Activated CD8-positive, alpha-beta T cell treated with anti-CD3 and anti-CD28 coated beads, Interleukin-2, amount 10 ng/mL, durations not matched to agents 7 days and 5 days (primary cell): ENCODE measurements at places on chromosomes 12 and 14. TPM values are rescaled to one million over a fixed set of nuclear protein-coding genes. Genes with fewer than 3 reads are reported as not detected.

Gene KRT81
- total RNA-seq: 0.42 TPM

- DNase-seq: no peak
These were observed 16.9 kb upstream of the PDE3A start for GRCh38 chr12:20351406-20351805.

DNA sequence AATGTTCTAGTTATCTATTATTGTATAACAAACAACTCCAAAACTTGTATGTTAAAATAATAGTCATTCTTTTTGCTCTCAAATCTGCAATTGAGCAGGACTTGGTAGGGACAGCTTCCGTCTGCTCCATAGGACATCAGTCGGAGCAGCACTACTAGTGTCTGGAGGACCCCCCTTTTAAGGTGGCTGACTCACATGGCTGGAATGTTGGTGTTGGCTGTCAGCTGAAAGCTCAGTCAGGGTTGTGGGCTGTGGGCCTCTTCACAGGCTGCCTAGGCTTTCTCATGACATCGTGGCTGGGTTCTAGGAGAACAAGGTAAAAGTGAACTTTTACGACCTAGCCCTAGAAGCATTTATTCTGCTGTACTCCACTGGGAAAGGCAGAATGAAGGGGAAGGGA is 160.6 kb downstream of the ANO4 start:
- DNase-seq: no peak

GRCh38 chr12:76265424-76266180 is 82.6 kb downstream of the BBS10 start:
- no peak for DNase-seq

Gene NPFF
- total RNA-seq: not detected

Gene OTX2
- not detected for total RNA-seq

GRCh38 chr12:78795934-78796445 is 68.6 kb upstream of the SYT1 start:
- DNase-seq: no peak

DNA sequence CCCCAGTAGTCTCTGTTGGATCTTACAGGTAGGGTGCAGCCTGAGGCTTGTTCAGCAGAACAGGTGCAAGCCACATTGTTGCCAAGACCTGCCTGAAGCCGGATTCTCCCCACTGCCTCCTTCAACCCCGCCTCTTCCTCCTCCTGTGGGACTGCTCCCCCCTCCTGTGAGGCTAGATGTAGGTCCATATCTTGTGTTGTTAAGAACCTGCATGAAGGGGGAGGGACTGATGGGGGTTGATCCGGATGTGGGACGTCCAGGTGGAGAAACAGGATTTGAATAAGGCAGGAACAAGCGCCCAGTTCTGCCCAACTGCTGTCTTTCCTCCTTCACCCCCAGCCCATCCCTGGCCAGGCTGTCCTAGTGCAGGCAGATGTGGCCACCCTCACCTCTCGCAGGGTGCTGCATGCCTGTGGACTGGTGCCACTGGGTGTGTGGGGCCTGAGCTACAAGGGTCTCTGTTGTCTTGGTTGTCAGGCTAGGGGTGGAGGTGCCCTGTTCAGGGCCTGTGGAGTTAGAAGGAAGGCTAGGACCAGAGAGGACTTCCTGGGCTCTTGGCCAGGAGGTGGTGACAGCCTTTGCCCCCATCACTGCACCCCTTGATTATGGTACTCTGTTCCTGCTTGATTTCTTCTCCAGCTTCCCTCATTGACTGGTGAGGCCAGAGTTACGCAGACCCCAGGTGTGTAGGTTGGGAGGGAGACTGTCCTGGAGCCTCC is 1.4 kb downstream of the NR4A1 start:
- peak; percentile 48 for DNase-seq

- DNase-seq: no peak
These were observed 13.9 kb upstream of the TCP11L2 start for GRCh38 chr12:106288494-106289195.

DNA sequence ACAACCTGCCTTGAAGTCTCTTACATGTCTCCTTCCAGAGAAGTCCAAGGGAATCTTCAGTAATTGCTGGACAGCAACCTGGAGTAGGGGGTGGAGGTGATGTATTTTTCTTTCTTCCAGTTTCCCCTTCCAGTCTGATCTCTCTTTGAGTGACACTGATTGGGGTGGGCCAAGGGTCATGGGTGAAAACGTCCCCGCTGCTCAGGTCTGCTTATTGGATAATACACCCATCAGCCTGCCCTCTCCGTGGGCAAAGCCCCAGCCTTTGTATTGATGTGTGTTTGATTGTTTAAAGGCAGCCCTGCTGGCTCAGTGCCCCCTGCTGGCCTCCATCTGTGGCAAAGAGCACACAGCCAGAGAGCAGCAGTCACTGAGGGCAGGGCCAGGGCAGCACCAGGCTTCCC is 35.7 kb upstream of the ATP2A2 start:
- peak; percentile 62 for DNase-seq

DNA sequence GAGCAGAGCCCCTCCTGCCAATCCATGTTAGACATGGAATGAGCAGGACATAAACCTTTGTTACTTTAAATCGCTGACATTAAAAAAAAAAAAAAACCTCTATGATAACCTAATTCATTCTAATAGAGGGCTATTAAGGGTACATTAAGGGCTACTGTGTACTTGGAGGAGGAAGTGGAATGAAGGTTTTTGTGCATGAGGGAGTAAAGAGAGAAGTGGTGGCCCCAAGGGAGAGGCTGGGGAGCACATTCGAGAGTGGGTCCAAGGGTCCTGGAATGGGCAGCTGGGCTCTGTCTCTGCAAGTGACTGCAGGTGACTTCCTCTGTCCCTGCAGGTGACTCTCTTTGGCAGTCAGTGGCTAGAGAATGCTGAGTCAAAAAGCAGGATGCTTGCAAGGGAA is 32.1 kb upstream of the PTGDR start:
- no peak for DNase-seq

- DNase-seq: peak; percentile 9
These were observed 191.2 kb upstream of the DIO3 start for GRCh38 chr14:101369916-101370592.

Gene ZFHX2
- 0.90 TPM for total RNA-seq

Gene MYH6
- not detected for total RNA-seq

GRCh38 chr14:23624830-23625404 is 11.2 kb upstream of the DHRS2 start:
- DNase-seq: no peak

Gene SLC7A7
- 0.23 TPM for total RNA-seq

DNA sequence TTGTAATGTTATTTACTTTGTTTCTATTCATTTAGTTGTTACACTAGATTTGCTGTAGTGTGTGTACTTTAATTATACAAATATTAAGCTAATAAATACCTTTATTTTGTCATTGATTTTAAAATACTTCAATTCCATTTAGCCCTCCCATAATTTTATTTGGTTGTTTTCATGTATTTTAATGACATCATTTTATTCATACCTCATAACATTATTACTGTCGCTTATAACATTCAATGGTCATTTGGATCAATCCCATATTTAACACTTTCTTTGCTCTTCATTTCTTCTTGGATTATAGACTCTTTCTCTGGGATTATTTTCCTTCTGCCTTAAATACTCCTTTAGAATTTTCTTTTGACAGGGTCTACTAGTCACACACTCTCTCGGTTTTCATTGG is 86.6 kb upstream of the CAND1 start:
- no peak for DNase-seq

DNA sequence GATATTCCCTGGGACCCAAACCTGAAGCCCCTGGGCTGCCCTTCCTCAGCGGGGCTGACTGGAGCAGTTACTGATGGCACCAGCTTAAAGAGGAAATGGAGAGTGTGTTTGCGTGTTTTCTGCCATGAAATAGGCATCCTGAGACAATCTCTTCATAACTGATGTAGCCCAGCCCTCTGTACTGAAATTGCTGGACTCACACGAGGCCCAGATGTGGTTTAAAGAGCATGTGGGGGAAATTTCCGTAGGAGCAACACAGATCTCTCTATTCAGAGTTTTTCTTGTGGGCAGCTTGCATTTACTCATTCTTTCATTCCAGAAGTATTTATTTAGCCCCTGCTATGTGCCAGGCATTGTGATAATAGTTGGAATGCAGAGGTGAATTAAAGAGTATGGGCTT is 782.1 kb upstream of the TBX3 start:
- no peak for DNase-seq

GRCh38 chr14:103377522-103378037 is 7.6 kb upstream of the MARK3 start:
- no peak for DNase-seq

Gene GSG1
- not detected for total RNA-seq

Gene DHRS1
- 28.6 TPM for total RNA-seq

GRCh38 chr12:131112021-131112420 is 158.3 kb downstream of the ADGRD1 start:
- no peak for DNase-seq

- DNase-seq: no peak
These were observed 27.5 kb upstream of the MMP17 start for GRCh38 chr12:131800594-131801135.

Gene SMIM41
- not detected for total RNA-seq

- no peak for DNase-seq
These were observed 155.2 kb downstream of the TGFB3 start for GRCh38 chr14:75826599-75826998.

GRCh38 chr12:79085106-79085682 is 220.6 kb downstream of the SYT1 start:
- DNase-seq: no peak

DNA sequence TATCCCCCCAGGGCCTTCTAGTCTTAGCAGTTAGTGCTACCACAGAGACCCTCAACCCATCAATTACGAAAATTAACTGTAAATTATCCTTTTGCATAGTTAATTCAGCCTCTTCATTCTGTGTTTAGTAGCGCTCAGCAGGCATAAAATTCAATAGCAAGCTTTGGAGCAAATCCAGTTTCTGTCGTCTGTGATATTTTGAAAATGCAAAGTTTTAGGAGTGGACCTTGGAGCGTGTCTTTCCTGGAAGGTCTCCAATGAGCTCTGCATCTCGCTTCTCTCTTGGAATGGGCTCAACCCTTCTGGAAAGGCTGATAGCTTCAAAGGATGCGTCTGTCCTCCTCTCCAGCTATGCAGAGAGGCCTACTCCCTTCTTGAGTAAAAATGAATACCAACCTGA is 222.9 kb downstream of the SLC15A4 start:
- no peak for DNase-seq

DNA sequence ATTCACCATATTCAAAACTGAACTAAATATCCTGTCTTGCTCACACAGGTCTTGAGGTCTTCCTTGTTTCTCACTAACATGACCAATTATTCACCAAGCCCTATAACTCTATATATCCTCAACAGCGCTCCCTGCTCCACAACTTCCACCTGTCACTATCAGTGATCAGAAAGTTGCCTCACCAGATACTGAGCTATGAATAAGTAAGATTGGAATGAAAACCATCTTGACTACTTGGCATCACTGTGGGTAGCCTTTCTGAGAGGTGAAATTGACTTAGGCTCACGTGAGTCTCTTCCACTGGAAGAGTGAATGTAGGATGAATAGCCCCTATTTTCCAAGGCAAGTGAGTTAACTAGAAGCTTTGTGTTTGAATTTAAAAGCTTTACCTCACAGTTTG is 167.1 kb downstream of the PIK3C2G start:
- no peak for DNase-seq

DNA sequence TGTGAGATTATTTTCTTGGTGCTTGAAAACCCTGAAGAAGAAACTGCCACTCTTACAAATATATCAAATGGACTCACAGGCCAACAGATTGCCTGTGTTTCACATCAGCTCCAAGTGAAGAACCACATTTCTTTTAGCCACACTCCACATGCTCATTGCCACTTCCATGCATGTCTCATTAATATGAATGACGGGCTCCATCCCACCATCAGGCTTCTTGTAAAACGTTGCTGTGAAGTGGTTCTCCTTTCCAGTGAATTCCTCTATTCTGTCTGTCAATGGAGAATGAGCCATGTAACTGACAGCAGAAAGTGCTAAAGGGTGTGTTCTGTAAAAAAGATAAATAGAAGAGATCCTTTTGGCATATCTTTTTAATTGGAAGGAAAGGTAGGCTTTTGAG is 188.2 kb upstream of the RMST start:
- DNase-seq: no peak

- DNase-seq: peak; percentile 54
These were observed 450 bp downstream of the BLTP3B start for GRCh38 chr12:100141998-100142850.

Gene ALX1
- total RNA-seq: not detected

DNA sequence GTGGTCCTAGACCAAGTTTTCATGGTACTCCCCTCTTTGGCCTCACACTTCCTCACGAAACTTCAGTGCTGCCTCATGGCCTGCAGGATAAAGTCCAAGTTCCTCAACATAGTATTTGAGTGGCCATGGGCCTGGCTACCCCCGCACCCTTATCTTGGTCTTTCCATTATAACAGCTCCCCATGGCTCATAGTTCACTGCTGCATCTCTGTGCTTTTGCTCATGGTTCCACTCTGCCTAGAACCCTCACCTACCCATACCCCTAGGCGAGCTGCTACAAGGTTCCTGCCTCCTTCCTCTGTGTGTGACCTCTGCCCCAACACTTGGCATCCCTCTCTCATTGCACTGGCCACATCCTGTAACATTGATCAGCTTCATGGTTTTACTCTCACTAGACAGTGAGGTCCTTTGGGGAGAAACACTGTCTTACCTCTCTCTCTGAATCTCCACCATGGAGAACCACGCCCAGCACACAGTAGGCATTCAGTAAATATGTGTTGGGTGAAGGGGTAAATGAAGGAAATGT is 158.9 kb downstream of the GPR65 start:
- DNase-seq: peak; percentile 43

Gene GLT1D1
- total RNA-seq: not detected

GRCh38 chr12:100904270-100904669 is 109.7 kb downstream of the ANO4 start:
- no peak for DNase-seq

Gene KANSL2
- 54.3 TPM for total RNA-seq

Gene SLC4A8
- total RNA-seq: 11.4 TPM

GRCh38 chr12:105166736-105167135 is 59.2 kb downstream of the WASHC4 start:
- DNase-seq: no peak
